ENCODE measurements at places on chromosomes 1 and 21. TPM values are rescaled to one million over a fixed set of nuclear protein-coding genes. Genes with fewer than 3 reads are reported as not detected.
A peak's percentile ranks its signal among the peaks of the same experiment; 100 is the strongest.

The PEA15 gene
- polyA plus RNA-seq, result 110 TPM

The PPM1J gene
- polyA plus RNA-seq, result 3.4 TPM

The FCRL6 gene
- 0.17 TPM for polyA plus RNA-seq

DNA sequence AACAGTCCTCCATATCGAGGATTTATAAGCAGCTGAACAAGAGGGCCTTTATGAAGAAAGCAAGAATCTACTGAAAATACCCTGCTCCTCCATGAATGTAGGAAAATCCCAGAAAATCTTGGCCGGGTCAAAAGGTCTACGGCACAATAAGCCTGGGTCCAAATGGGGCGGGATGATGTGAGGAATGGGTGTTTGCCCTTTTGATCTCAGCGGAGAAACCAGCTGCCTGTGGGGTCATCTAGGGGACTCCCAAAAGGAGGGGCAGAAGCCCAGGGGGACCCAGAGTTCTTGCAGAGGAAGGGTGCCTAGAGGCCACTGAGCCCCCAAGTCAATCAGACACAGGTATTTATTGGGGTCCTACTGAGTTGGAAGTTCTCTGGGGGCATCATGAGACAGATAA, 11.4 kb upstream of the PIGR start:
- no peak for DNase-seq

DNA sequence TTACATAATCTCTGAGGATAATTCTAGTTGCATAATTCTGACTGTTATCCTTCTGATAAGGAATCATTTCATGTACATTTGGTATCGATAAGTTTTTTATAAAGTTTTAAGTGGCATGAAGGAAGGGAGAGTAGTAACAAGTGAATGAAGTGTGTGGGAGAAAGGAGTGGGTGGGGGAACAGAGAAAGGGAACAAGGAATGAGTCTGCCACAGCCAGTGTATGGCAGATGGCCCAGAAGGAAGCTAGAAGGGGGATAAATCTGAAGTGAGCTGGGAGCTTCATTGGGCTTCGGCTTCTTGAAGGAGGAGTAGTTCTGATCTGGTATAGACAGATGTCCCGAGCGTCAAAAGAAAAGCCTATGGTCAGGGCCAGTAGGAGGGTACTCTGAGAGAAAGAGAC, 18.6 kb downstream of the ZBTB40 start:
- no peak for DNase-seq

- peak; percentile 16 for DNase-seq
Measured at GRCh38 chr1:15060104-15060503, 93.4 kb upstream of the TMEM51 start.

GRCh38 chr1:6244401-6245049, 546 bp downstream of the HES3 start:
- no peak for DNase-seq

- no peak for DNase-seq
Measured at GRCh38 chr1:207039380-207040180, 7.0 kb upstream of the C1orf116 start.

DNA sequence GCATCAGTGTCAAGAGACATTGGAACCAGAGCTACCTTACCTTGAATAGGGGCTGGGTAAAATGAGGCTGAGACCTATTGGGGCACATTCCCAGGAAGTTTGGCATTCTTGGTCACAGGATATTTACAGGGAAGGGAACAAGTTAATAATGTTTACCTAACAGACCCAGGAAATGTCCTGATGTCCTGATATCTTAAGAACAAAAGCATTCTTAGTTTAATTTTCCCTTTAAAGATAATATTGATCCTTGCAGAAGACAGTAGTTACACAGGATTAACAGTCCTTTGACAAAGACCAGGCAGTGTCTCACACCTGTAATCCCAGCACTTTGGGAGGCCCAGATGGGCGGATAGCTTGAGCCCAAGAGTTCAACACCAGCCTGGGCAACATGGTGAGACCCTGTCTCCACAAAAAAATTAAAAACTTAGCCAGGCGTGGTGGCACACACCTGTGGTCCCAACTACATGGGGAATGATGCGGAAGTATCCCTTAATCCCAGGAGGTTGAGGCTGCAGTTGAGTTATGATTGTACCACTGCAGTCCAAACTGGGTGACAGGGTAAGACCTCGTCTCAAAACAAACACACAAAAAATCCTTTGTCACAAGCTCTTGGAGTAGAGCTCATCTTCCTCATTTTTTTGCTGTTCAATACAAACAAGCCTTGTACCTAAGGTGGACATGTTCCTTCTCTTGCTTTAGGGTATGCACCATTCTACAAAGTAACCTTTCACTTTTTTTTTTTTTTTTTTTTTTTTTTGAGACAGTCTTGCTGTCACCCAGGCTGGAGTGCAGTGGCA, 1.3 kb upstream of the TOMM20 start:
- DNase-seq, result no peak

Data from muscle of leg (tissue), 16 donors.